ENCODE measurements at places on chromosomes 16 and 17.

GRCh38 chr17:76479515-76480060 is 12.2 kb downstream of the AANAT start:
- no peak for DNase-seq

- no peak for DNase-seq
These were observed 1.6 kb downstream of the ZFHX3 start for GRCh38 chr16:73046202-73046848.

DNA sequence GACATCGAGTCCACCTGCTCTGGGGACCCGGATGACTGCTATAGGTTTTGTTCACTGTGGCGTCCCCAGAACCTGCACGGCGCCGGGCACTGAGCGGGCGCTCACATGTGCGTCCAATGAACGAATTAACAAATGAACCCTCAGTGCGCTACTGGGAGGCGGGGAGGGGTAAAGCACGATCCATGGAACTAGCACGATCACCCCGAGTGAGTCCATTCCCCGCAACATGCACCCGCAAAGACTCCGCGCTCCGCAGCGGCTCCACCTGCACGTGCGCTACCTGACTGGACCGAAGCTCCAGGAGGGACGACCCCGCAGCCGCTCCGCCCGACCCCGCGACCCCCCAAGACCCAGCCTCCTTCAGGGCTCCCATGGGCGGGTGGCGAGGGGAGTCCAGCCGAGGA is 491 bp downstream of the TRAP1 start:
- DNase-seq: no peak

DNA sequence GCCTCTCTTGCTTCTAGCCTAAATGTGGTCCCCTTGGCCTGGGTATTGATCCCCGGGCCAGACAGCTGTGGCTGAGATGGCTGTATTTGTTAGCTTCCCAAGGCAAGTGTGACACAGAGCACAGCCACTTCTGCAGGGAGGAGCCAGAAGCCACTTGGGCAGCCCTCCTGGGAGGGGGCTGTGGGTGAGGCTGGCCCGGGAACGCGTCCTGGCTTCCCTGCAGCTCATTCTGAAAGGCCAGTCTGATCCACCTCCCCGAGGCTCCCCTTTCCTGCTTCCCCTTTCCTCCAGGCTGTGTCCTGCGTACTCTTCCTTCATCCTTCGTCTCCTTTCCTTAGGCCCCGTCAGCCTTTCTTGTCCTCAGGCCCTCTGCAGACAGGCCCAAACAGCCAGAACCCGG is 8.0 kb downstream of the SERPINF2 start:
- no peak for DNase-seq

GRCh38 chr16:87540072-87540896 is 47.5 kb upstream of the ZCCHC14 start:
- no peak for DNase-seq

DNA sequence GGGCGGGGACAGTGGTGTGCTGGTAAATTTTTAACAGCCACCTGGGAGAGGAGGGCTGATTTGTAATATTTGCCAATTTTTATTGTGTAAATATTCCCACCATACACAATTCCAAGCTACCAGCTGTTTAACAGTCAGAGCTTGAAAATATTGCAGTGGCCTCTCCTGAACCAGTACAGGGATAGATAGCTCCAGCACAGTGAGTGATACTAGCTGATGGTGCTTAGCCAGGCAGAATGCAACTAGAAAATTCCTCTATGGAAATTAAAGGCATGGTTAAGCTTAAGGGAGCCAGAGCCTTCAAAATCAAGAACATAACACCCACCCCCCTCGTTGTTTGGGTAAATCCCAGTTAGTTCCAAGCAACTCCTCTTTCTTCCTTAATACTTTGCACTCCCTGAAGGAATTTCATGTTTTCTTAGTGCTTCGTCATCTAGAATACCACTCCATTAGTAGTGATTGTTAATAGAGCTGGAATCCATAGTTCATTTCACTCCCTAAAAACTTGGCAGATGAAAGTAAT is 96.6 kb downstream of the CYB561 start:
- no peak for DNase-seq

DNA sequence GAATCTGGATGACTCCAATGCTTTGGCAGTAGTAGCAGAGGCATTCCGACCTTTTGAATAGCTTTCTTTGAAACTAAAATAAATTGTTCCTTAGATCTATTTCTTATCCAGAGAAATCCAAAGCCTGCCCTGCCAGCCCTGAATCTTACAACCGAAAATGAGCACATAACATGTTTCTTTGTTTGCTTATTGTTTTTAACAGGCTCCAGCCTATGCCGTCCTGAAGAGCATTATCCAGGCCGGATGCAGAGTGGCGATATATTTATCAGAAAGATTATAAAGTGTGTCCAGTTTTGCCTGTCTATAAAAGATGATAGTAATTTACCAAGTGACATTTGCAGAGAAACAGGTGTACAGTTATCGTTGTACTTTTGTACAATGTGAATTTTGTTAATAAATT is 10.5 kb downstream of the COQ7 start:
- DNase-seq: no peak

DNA sequence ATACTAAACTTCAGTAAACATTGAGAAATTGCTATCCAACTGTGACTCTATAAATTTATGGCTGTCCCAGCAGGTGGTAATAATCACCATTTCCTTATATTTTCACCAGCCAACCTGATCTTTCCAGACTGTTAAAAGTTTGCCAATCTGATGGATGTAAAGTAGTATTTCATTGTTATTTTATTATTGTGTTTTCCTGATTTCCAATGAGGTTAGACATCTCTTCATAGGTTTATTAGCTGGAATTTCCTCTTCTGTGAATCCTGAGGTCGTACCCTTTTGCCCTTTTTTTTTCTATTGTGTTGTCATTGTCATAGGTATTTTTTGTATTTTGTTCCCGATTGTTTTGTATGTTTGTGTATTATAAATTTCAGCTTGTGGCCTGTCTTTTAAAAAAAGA is 31.7 kb downstream of the BMERB1 start:
- DNase-seq: no peak

DNA sequence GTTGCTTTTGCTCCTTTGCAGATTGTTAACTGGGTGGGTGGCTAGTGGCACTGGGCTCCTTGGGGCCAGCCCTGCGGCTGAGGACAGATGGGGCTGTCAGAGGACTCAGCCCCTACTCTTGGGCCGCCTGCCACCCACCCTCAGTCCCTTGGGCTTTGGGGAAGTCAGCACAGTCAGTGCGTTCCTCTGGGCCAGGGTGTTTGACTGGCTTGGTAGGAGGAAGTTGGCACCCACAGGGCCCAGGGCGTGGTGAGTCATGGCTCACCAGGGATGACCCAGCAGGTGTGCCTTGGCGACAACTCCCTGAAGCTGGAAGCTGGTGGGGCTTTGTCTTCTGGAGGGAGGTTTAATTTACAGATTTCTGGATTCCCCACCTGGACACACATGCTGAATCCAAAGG is 32.4 kb downstream of the HAPSTR1 start:
- peak; percentile 88 for DNase-seq

- DNase-seq: peak; percentile 94
These were observed 18.4 kb downstream of the CARHSP1 start for GRCh38 chr16:8850279-8850885.

- no peak for DNase-seq
These were observed 1.8 kb upstream of the APOH start for GRCh38 chr17:66230922-66231591.

- DNase-seq: no peak
These were observed 70.5 kb downstream of the GAS7 start for GRCh38 chr17:10127819-10128425.

GRCh38 chr17:37107406-37108083 is 158.8 kb downstream of the AATF start:
- DNase-seq: no peak

DNA sequence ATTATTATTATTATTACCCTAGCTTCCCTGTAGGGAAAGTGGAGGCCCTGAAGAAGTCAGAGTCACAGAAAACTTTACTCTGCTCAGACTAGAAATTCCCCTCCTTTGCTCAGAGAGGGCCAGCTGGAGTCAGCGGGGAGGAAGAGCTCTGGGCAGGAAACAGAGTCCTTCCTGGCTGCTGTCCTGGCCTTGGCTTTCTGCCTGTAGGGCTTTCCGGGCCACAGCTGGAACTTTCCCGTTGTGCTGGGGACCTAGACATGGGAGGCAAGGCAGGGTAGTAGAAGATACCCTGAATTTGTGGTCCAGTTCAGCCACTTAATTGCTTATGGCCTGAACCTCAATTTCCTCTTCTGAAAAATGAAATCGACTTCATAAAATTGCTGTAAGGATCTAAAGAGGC is 14.0 kb upstream of the CCL2 start:
- no peak for DNase-seq

DNA sequence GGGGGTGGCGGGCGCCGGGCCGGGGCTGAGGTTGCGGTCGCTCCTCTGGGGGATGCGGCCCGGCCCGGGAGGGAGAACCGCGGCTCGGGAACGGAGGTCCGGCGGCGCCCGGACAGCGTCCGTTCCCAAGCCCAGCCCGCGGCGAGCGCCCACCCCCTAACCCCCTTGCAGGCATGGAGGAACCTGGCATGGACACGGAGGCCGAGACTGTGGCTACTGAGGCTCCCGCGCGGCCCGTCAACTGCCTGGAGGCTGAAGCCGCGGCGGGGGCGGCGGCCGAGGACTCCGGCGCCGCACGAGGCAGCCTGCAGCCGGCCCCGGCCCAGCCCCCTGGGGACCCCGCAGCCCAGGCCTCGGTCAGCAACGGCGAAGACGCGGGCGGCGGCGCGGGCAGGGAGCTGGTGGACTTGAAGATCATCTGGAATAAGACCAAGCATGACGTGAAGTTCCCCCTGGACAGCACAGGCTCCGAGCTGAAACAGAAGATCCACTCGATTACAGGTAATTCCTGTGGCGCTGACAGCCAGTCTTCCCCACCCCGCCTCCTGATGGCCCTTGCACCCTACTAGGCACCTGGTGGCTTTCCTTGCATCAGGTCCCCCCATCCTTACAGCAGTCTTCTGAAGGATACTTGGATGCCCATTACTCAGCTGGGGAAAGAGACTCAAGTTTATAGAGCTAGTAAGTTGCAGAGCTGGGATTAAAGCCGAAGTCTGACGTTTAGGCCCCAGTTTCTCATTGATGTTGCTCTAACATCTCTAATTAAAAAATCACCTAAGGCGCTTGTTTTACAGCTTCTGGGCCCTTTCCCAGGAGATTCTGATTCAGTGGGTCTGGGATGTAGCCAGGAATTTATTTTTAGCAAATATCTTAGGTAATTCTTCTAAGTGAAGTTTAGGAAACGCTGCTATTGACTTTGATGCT is 514 bp downstream of the UBFD1 start:
- peak; percentile 43 for DNase-seq

- no peak for DNase-seq
These were observed 233.4 kb downstream of the PHKB start for GRCh38 chr16:47694543-47694942.

- DNase-seq: no peak
These were observed 27.0 kb downstream of the RTN4RL1 start for GRCh38 chr17:1997927-1998742.

Measured in A172 (cell line).